ENCODE measurements at places on chromosomes 2 and 18.

DNA sequence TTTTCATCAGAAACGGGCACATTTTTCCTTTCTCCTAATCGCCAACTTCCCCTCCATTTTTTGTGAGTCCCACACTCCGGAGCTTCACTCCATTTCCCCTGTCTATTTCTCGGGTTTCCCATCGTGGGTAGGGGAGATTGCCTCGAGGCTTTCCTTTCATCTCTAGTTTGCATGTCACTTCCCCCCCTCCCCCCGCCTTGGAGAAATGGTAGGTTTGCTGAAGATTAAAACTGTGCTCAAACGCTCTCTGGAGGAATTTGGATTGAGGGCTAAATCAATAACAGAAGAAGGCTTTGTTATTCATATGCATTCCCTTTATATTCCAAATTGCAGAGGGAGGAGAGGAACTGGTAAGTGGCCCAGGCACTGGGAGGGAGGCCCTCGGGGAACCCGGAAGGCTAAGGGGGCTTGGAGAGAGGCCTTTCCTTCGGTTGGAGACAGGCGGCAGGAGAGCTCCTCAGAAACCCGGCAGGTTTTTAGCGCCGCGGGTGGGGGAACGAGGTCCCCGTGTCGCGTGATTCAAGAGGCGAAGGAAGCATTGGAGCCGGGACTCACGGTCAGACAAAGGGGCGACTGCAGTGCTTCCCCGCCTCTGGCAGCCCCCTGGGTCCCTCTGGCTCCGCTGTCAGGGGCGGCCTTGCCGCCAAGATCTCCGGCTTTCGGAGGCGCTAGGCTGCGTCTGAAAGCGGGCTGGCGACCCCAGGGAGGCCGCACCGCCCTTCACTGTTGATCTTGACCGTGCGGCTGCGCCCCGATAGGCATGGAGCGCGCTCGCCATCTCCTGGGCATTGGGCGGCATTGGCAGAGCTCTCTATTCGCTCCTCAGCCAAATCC lies 2.4 kb upstream of the HOXD12 start:
- peak; percentile 78 for DNase-seq

GRCh38 chr2:65431421-65432226 lies 775 bp downstream of the SPRED2 start:
- peak; percentile 50 for DNase-seq

GRCh38 chr2:143026411-143027054 lies 102.7 kb upstream of the ARHGAP15 start:
- DNase-seq: no peak

- DNase-seq: no peak
Measured at GRCh38 chr18:74281980-74282754, 9.6 kb downstream of the CYB5A start.

DNA sequence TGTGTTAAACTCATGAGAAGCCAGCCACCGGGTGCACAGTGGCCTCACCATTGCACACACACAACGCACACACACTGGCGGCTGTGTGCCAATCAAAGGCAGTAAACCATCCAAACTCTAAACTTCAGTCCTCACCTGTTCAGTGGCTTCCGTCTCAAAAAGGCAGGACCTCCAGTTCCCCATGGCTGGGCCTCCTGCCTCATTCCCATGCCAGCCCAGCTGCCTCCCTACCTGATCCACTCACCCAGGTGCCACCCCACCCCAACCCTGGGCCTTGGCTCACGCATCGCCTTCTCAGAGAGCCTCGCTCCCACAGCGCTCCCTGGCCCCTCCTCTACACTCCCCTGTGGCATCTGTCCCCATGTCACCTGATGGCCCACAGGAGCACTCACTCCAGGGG lies 190.9 kb downstream of the EIPR1 start:
- DNase-seq: no peak

DNA sequence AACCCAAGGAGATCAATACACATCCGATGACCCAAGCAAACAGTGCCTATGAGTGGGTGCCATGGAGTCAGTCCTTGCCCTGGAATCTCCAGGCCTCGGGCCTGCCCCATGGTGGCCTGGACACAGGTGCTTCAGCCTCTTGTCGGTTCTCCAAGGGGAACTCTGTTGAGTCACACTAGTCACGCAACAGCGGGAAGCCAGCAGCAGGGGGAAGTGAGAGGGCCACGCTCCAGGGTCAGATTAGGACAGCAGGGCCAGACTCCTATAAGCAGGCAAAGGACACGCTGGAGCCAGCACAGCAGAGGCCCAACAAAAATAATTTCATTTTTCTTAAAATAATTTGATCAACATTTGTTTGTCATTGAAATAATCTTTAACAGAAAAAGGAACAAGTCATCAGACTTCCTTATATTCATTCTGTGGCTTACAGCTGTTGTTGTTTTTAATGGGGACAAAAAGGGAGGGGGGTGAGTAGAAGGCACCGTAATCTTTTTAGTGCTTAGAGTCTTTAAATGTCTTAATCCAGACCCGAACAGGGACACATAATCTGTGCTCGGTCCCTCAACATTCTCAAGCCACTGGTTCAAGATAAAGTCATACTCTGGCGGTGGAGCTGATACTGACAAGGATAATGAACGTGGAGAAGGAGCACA lies 16.4 kb upstream of the ARMC9 start:
- peak; percentile 75 for DNase-seq

DNA sequence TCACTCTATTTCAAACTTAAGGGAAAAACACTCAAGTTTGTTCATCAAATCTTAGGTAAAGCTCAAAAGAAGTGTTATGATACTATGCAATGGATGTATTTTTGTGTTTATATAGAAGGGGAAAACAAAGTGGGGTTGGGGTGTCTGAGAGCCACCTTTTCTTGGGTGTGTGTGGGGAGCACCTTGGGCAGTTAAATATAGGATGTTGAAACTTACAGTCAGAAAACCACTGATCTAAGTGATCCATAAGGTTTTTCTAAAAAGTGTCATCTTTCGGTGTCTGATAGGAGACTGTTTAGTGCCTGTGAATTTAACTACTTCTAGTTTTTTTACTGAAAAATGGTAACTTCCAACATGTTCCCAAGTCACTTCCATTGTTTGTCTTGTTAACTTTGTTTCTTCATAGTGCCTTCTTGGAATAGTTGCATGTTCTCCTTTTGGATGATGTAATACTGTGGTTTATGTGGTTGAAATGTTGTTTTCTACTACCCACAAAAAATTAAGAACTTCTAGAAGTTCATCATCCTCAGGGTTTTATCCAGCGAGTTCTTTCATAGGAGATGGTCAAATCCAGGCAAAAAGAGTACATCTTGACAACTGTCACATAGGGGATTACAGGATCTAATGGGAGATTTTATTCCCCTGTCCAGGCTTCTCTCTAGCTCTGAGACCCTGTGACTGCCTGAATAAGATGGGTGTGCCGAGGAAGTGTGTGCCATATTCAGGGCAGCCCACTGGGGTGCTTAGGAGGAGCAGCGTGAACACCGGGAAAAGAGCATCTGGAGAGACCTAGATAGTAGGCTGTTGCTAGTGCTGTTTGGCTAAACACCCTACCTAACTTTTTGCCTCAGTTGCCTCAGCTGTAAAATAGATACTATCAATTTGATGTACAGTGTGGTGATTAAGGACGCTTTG lies 46.2 kb downstream of the CAB39 start:
- DNase-seq: peak; percentile 93

GRCh38 chr2:21836261-21836660 lies 712.5 kb downstream of the TDRD15 start:
- DNase-seq: peak; percentile 9

- no peak for DNase-seq
Measured at GRCh38 chr2:219538956-219539788, 4.4 kb downstream of the CHPF start.

DNA sequence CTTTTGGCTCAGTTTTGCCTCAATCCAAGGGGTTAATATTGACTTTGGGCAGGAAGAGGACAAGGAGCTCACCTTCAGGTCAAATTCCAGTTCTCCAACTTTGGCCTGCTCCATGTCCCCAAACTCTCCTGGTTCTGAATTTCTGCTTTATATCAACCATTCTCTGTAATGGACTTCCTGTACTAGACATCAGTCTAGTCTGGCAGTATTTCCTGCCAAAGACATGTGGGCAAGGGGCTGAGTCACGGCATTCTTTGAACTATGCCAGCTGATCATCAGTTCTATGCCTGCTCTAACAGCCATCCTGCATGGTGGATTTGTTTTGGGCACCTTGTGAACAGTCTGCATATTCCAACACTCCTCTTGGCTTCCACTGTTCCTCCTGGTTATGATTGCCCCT lies 199.4 kb downstream of the ZEB2 start:
- peak; percentile 66 for DNase-seq

GRCh38 chr18:3448838-3449511 lies 997 bp upstream of the TGIF1 start:
- DNase-seq: peak; percentile 98

DNA sequence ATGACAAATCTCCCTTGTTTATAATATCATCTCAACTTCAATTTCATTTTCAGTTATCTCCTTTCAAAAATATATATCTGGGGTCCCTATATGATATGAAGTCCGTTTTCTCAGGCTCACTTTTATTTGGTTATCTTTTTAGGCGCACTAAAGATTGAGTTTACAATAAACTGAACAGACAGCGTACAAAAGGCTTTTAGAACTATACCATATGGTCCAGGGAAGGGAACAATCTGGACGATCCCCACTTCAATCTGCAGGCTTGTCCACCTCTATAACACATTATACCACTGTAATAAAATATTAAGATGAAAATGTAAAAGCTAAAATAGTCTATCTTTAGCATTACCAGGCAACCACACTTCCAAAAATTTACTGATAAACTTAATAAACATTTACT lies 289.9 kb downstream of the ZEB2 start:
- DNase-seq: no peak

DNA sequence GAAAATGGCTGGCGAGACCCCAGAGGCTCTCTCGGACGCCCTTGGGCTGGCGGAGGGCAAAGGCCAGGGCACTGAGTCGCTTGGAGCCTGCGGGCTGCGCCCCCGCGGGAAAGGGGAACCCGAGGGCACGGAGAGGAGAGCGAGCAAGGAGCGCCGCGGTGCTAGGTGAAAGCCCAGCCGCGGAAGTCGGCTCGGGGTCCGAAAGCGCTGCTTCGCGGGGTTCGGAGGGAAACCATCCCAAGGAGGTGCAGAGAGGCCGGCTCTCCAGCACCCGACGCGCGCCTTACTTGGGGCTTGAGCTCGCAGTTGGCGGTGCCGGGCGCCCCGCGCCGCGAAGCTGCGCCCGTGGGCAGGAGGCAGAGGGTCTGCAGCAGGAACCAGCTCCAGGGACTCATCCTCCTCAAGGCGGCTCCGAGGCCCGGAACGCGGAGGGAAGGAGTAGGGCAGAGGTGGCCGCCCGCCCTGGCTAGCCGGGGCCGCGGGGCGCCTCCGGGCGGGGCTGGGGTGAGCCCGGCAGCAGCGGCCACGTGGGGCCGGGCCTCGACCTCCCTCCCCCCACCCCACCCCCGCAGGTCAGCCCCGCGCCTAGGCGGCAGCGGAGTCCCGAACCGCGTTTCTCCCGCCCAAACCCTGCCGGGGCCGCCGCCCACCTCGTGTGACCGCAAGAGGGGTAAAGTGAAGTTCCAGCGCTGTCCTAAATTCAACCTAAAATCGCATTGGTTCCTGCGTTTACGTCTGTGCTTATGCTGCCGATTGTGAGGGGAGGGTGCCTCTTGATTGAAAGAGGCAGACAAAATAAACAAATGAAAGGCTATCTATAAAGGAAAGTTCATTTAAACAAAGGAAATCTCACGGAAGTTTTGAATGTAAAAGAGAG lies at the start of gene TRABD2A:
Gene TRABD2A, minus strand, starts transcription at position 440 of the 877 bp plus-strand sequence. Its CDS starts 45 bp downstream, at position 395.
- no peak for DNase-seq

DNA sequence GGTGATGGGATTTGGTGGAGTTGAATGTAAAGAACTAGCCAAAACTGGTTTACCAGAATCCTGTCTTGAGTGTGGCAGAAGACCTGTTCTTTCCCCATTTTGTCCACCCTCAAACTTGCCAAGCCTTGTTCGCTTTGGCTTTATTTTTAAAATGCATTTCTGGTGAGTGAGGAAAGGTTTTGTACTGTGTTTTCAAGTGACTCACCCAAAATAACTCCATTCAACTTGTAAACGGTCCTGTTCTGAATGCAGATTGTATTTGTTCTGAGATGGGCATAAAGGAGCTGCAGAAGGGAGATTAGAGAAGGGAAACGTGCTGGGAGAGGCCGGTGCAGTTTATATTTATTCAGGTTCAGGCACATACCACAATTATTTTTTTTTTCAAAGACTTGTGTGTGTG lies 5.3 kb upstream of the ITPRID2 start:
- DNase-seq: peak; percentile 34

DNA sequence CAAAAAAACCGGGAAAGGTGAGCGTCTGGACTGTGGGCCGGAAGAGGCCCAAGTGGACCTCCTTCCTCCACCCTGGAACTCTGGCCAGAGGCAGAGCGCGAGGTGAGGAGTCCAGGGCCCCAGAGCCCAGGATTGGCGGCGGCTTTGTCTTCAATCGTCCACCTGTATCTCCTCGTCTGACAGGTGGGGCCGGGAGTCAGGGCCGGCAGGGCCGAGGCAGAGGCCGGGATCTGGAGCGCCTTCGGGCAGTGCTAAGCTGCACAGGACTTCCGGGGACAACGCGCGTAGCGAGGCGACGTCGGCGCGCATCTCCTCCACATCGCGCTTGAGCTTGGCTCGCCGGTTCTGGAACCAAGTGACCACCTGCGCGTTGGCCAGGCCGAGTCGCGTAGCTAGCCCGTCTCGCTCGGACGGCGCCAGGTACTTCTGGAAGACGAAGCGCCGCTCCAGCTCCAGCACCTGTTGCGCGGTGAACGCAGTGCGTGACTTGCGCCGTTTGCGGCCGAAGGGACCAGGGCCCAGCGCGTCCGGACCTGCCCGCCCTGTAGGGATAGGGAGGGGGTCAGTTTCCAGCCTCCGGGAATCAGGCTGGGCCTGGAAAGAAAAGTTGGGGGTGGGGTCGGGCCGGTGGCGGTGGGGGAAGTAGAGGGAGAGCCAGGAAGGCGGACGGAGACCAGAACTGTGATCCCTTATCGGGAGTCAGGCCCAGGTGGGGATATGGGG lies 1.5 kb downstream of the LBX2 start:
- no peak for DNase-seq

DNA sequence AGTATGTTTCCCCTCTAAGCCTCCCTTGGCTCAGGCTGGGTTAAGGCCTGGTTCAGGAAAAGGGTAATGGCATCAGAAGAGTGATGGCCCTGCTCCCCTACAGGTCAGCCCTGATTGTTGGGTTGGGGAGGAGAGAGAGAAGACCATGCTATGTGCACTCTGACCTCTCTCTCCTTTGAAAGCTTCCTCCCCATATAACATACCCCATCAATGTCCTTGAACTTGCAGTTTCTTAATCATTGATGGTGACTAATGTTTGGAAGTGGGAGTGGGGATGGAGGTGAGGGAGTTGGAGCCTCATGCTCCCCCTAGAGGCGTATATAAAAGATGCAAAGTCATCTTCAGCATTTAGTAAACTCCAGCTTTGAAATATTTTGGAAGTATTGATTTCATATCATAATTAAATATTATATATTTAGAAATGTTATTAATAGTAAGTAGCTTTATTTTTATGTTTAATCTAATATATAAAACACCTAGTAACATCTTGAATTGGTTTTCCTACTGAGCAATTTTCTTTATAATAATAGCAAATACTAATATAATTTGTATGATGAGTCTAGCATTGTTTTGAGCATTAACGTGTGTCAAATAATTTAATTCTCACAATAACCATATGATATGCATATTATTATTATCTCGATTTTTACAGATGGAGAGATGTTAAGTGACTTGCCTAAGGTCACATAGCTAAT lies 8.8 kb downstream of the PLCL1 start:
- DNase-seq: peak; percentile 55

GRCh38 chr2:181440919-181441318 lies 16.3 kb upstream of the ITGA4 start:
- DNase-seq: no peak

- no peak for DNase-seq
Measured at GRCh38 chr2:29000956-29001355, 19.9 kb downstream of the TOGARAM2 start.

GRCh38 chr2:79511320-79511951 lies 1.4 kb upstream of the CTNNA2 start:
- peak; percentile 25 for DNase-seq

- DNase-seq: no peak
Measured at GRCh38 chr2:171583566-171583965, 61.3 kb downstream of the CYBRD1 start.
